ENCODE measurements at places on chromosomes 5 and 9. TPM values are rescaled to one million over a fixed set of nuclear protein-coding genes. Genes with fewer than 3 reads are reported as not detected.

Gene JADE2
- 41.0 TPM for total RNA-seq

Gene SOX30
- total RNA-seq, result not detected

Gene IL9
- not detected for total RNA-seq

Gene PCDHGB6
- 4.6 TPM for total RNA-seq

Gene PCDHB10
- total RNA-seq, result 1.3 TPM

Gene SURF4
- total RNA-seq, result 93.9 TPM

Gene RNF180
- 13.2 TPM for total RNA-seq

Gene ARL14EPL
- not detected for total RNA-seq

Gene PLCXD3
- 3.9 TPM for total RNA-seq

Gene IRX2
- total RNA-seq, result 3.0 TPM

Gene PCDHGA4
- total RNA-seq, result 6.7 TPM

All from body of pancreas (tissue), 4 donors.